Activated B cell treated with CpG ODN at 0.5 μM for 24 hours (primary cell): ENCODE measurements at places on chromosomes 6 and 20.

DNA sequence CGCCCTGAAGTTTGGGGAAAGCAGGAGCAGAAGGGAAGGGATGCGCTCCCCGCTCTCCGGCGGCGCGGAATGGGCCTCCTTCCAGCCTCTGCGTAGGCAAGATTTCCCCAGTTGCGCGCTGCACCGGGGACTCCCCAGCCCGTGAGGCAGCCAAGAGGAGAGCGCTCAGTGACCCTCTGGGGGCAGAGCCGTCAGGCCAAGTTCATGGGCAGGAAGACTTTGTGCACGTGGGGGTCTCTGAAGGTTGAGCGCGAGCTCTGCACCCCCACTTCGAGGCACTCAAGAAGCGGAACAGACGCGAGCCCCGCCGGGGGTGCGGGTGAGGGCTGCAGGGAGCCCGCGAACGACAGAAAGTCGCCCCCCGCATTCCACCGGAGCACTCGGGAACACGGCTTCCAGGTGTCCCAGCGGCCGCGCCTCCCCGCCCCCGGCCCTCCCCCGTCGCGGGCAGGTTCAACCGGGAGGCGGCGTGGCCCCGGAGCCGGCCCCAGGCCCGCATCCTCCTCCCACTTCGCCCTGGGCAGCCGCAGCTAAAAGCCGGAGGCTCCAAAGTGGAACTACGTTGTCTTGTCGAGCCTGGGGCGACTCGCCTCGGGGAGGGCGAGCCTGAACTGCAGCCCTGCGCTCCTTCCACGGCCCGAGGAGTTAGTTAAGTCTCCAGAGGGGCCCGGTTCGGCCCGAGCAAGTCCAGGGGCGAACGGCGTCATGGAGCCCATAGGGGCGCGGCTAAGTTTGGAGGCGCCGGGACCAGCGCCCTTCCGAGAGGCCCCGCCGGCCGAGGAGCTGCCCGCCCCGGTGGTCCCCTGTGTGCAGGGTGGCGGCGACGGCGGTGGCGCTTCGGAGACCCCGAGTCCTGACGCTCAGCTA, at the start of gene PPP1R3G:
Gene PPP1R3G (plus strand): TSS at position 561 of the 867 bp plus-strand sequence. CDS start 145 bp downstream, at position 706.
- peak; percentile 26 for DNase-seq

GRCh38 chr6:14783594-14783993, 462.3 kb upstream of the JARID2 start:
- DNase-seq = no peak

- no peak for DNase-seq
These were observed 32.1 kb downstream of the PHIP start for GRCh38 chr6:79045966-79046365.

GRCh38 chr6:14913931-14914330, 331.9 kb upstream of the JARID2 start:
- DNase-seq = no peak

DNA sequence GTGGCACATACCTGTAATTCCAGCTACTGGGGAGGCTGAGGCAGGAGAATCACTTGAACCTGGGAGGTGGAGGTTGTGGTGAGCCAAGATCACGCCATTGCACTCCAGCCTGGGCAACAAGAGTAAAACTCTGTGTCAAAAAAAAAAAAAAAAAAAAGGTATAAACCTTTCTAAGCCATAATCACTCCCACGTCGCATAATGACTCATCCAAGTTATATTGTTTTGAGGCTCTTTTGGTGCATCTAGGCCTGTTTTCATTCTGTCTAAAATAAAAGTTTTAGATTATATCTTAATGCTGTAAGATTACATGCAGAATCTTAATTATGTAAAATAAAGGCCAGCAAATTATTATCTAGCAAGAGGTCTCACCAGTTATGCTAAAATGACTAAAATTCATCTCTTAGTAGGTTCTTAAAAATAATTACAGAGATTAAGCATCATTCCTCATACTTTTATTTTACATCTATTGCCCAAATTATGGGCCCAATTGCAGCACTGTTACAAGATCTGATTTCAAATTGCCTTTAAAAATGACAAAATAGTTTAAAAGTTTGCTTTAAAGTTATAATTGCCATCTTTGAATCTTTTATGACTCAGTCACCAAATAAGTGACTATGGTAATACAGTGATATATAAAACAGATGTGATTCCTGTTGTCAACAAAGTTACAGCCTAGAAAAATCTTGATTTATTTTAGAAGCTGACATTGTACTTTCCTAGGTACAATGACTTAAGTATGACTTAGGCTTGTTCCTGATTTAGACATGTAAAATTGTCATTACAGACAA, 10.4 kb upstream of the SUMO4 start:
- no peak for DNase-seq

- no peak for DNase-seq
These were observed 69.9 kb downstream of the HACE1 start for GRCh38 chr6:104789770-104790190.

DNA sequence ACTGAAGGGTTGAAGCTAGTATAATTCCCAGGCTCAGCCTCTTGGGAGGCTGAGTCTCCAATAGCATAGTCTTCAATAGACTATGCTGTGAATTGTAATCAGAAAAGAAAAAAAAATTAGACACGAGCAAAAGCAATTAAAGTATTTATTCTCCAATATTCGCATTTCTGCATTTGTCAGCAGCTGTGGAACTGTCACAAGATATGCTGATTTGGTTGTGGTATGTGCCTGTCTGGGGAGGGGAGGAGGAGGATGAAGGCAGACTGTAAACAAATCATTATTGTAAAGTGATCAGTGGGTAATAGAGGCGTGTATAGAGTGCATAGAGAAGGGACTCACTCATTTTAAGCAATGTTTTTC, 10.1 kb upstream of the BICRAL start:
- no peak for DNase-seq

GRCh38 chr6:43809417-43810305, 39.6 kb downstream of the VEGFA start:
- no peak for DNase-seq

GRCh38 chr20:50085481-50086365, 27.2 kb downstream of the UBE2V1 start:
- no peak for DNase-seq

GRCh38 chr20:53447316-53447715, 146.3 kb downstream of the ZNF217 start:
- no peak for DNase-seq

- no peak for DNase-seq
These were observed 6.6 kb upstream of the C20orf202 start for GRCh38 chr20:1196634-1197033.

DNA sequence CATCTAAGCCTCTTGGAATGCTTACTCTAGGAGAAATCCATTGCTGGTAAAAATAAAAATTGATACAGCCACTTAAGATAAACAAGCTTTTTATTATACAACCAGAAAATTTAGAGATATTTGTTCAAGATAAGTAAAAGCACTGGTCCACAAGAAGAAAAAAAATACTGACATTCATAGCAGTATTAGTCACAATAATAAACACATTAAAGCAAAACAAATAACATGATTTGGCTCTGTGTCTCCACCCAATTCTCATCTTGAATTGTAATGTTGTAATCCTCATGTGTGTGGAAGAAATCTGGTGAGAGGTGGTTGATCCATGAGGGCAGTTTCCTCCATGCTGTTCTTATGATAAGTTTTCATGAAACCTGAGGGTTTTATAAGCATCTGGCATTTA, 1093.5 kb upstream of the ADGRB3 start:
- DNase-seq = no peak

- DNase-seq = no peak
These were observed 82.2 kb upstream of the PMEPA1 start for GRCh38 chr20:57791966-57792365.

- no peak for DNase-seq
These were observed 99.1 kb upstream of the MTHFD1L start for GRCh38 chr6:150766201-150766997.

DNA sequence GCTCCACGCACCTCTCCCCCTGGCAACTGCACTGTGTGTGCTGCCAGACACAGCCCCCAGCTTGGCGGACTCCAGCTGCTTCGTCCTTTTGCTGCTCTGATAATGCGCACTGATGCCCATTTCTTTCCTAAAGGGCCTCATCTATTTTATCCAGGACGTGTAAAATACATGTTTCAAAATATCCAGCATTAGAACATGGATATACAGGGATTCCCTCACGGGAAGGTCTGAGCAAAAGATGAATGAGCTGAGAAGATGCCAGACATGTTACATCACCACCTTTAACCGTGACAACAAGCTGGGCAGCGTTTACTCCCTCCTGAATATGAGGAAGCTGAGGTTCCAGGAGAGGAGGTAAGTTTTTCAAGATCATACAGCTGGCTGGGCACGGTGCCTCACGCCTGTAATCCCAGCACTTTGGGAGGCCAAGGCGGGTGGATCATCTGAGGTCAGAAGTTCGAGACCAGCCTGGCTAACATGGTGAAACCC, 32.8 kb downstream of the TNXB start:
- DNase-seq = no peak

- no peak for DNase-seq
These were observed 30.5 kb upstream of the ADA start for GRCh38 chr20:44681796-44682566.

GRCh38 chr6:108755257-108756240, 92.7 kb upstream of the ARMC2 start:
- DNase-seq = no peak

- DNase-seq = no peak
These were observed 67.8 kb upstream of the EPB41L1 start for GRCh38 chr20:36086767-36087166.

DNA sequence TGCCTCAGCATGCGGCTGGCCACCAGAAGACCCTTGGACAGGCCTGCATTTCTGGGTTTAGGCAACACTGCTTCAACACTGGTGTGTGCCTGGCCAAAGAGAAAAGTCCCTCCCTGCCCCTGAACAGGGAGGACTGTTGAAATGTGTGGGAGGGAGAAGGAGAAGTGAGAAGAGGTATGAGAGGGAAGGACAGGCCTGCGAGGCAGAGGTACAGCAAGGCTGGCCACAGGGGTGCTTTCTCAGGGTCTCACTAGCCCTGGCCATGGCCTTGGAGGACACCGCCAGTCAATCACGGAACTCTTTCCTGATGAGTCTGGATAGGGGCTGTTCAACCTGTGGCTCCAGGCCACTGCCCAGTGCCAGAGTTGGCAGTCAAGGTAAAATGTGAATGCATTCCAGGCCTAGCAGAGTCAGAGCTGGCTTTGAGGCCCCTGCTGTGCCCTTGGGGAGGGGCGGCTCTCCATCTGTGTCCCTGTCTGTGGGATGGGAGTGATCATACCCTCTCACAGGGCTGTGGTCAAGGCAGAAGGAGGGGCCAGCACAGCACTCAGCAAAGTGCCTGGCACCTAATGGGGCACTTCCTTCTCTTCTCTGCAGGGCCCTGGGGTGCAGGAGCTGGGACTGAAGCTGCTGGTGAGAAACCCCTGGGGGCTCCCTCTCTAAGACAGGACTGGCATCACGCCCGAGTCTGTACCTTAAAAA, 43.2 kb upstream of the CDH22 start:
- DNase-seq = no peak

- no peak for DNase-seq
These were observed 68.3 kb upstream of the KIF16B start for GRCh38 chr20:16641511-16642023.

DNA sequence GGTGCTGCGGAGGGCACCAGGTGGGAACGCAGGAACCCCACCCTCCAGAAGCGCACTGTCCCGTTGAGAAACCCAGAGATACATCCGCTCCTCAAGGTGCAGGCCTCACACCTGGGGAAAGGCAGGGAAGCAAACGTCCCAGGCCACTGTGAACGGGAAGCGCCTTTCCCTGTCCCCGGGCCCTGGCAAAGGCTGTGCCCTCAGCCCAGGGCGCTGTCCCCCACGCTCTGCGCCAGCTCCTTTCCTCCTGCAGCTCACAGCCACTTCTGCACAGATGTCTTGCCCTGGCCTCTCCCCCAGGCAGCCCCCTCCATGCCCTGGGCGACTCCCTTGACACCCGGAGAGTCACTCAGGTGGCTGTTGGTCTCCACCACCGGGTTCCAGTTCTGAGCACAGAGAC, 203.8 kb downstream of the TAF4 start:
- no peak for DNase-seq

- DNase-seq = no peak
These were observed 101.1 kb upstream of the CDYL start for GRCh38 chr6:4675121-4675520.

GRCh38 chr20:36311141-36311853, 5.2 kb downstream of the DLGAP4 start:
- DNase-seq = no peak

DNA sequence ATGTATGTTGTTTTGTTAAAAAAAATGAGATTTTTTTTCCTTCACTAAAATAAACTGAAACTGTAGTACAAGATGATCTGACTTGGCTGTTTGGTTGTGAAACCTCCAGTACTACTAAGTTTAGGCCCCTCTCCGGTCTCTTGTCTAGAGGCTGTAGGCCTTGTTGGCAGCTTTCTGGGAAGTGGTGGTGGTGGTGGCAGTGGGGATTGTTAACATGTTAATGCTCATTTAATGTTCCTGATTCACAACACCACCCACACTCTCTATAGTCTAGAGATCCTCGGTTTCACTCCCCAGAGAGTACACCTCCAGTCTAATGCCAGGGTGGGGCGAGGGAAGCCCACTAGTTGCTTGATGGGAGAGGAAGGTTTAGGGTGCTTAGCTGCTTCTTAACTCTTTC, 24.1 kb downstream of the STK4 start:
- DNase-seq = no peak

DNA sequence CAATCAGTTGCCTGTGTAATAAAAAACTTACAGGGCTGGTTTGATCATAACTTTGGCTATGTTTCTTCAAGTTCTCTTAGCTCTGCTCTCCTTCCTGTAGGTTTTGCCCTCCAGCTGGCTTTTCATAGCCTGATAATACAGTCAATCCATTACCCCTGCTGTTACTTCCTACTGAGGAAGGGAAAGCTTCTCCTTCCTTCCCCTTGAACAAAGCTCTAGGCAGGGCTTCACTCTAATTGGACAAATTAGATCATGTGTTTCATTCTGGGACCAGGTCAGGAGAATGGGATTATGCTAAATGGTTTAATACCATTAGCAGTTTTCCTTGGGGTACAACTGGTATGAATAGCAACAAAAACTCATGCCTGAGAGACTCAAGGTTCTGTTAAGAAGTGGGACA, 106.8 kb upstream of the MCHR2 start:
- no peak for DNase-seq

DNA sequence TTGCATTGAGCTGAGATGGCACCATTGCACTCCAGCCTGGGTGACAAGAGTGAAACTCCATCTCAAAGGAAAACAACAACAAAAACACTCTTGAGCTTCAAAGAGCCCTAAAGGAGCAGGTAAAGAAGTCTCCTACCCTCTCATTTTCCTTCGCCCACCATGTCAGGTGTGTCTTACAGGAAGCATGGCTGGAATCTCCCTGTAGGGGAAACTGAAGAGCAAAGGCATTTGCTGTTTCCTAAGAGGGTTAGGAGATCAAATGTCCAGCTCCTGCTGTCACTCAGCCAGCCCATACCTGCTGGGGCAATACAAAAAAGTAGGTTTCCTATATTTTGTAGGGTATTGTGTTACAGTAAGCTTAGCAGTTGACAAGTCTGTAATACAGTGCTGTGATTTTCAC, 43.3 kb downstream of the SPATA2 start:
- DNase-seq = no peak

GRCh38 chr6:45705137-45705855, 310.4 kb downstream of the CLIC5 start:
- DNase-seq = no peak

GRCh38 chr20:13094976-13095375, 86.2 kb downstream of the SPTLC3 start:
- DNase-seq = no peak

- DNase-seq = no peak
These were observed 12.2 kb upstream of the ZBTB46 start for GRCh38 chr20:63843222-63843621.
